BJ (cell line): ENCODE measurements at places on chromosomes 2 and 18.
A peak's percentile ranks its signal among the peaks of the same experiment; 100 is the strongest.

DNA sequence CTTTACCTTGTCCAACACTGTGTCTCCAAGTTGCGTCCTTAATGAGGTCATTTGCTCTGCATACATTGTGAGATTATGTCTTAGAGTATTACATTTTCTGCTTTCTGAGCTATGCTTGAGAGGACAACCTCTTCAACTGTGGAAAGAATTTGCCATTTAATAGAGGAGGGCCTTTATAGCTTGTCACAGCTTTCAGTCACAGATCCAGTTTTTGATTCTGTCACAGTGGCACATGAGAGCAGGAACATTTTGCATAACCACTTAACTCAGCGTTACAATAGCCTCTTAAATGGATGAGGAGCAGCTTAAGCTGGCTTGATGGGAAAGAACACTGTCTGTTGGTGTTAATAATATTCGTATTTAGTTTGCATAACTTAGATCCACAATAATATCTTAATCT is 63.0 kb downstream of the RHBDD1 start:
- DNase-seq, result no peak

DNA sequence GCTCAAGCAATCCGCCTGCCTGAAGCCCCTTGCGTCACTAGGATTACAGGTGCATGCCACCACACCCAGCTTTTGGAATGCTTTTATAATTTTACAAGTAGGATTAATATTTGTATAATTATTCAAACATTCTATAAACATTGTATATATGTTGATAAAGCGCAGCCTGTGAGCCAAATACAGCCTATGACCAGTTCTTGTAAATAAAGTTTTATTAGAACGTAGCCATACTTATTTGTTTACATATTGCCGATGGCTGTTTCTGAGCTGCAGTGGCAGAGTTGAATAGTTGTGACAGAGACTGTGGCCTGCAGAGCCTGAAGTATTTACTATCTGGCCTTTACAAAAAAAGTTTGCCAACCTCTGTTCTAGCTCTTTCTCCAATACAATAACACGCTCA is 232.6 kb downstream of the OTX1 start:
- no peak for DNase-seq

- no peak for DNase-seq
Measured at GRCh38 chr2:25615386-25615785, 58.0 kb downstream of the DTNB start.

DNA sequence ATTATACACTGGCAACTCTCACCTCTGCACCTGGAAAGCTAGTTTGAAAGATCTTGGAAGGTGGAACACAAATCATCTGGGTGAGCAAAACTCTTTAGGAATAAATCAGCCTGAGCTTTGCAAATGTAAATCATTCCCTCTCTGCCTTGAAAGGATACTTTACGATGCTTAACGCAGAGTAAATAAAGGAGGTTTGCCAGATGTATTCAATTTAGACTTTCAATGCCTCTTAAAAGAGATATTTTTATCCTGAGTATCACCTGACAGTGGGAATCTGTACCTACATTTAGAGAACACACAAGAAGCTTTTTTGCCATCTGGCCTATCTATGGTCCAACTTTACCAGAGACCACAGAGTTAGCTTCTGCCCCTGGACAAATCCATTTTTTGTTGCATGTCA is 983.2 kb upstream of the CDH2 start:
- no peak for DNase-seq

GRCh38 chr2:118061135-118061955 is 26.9 kb upstream of the INSIG2 start:
- DNase-seq, result no peak

- no peak for DNase-seq
Measured at GRCh38 chr2:186542002-186542401, 47.9 kb upstream of the ITGAV start.

GRCh38 chr2:37417321-37417720 is 72.9 kb downstream of the QPCT start:
- DNase-seq, result peak; percentile 35

DNA sequence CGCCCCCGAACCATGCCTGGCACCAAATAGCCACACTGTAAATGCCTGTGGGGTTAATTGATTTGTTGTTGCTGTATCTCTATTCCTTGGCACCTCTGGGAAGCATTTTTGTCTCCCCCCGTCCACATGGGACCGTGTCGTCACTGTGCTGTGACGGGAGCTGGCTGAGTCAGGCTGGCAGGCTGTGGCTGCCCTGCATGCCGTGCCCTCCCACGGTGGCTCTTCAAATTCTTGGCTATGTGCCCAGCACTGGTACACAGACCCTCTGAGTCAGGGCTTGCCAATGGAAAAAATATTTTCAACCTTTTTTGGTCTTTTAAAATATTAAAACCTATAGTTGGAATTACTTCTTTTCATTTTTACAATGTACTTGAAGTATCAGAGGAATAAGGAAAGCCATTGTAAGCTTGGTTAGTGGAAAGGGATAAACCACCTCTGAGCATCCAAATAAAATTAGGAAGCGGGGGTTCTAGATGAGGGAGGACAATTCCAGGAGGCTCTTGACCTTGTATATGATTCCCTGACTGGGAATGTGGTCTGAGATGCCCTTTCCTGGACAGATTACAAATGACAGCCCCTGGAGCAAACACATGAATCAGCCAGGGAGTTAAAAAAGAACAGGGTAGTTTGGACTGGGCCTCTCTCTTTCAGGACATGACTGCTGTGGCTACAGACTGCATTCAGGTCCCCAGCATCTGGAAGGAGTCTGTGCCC is 59.4 kb downstream of the DGKD start:
- DNase-seq, result no peak

GRCh38 chr18:37402735-37403099 is 162.9 kb downstream of the CELF4 start:
- DNase-seq, result no peak

DNA sequence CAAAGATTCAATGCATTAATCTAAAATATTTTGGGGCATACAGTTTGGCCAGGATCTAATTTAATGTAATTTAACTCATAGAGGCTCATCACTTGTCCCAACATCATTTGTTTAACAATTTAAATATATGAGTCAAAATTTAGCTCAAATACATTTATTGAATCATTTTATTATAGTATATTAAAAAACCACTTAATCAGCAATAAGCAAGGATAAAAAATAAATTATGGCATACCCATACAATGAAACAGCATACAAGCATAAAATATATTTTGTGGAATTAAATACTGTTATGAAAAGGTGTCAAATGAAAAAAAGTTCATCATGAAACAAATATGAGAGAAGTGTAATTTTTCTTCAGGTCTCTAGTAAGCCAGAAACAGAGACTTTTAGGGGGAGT is 34.9 kb downstream of the LRPPRC start:
- no peak for DNase-seq

DNA sequence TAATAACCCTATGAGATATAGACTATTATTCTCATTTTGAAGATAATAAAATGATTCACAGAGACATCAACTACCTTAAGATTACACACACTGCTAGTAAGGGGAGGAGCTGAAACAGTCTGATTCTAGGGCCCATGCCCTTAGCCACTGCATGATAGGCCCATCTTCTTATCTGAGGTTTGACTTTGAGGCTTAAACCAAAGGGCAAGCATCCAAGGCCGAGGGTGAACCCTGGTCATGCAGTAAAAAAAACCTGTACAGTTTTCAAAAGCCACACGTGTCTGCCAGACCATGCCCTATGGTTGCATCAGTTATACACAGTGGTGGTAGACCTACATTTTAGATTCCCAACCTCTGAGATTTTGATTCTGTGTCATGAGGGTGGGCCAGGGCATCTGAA is 44.8 kb downstream of the POLE4 start:
- no peak for DNase-seq

DNA sequence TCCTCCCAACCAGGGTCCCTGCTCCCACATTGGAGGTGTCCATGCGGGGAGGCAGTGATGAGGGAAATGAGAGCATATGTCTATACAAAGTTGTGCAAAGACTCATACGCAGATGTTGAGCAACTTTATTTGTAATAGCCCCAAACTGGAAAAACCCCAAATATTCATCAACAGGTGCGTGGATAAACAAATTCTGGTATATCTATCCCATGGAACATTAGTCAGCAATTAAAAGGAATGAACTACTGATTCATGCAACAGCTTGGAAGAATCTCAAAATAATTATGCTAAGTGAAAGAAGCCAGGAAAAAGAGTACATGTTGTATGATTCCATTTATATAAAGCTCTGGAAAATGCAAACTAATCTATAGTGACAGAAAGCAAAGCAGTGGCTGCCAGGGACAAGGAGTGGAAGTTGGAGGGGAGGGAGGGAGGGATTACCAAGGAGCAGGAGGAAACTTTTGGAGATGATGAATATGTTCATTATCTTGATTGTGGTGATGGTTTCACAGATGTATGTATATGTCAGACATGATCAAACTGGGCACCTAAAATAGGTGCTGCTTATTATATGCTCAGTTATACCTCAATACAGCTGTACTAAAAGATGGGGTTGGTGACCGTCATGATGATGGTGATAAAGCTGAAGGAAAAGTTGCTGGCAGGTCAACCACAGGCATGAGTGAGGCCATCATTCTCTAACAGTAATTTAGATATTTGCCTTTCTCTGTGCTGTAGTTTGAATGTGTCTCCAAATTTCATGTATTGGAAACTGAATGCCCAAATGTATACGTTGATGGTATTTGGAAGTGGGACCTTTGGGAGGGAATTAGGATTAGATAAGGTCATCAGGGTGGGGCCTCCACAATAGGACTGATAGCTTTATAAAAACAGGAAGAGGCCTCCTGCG is 270.9 kb downstream of the CYP26B1 start:
- no peak for DNase-seq

DNA sequence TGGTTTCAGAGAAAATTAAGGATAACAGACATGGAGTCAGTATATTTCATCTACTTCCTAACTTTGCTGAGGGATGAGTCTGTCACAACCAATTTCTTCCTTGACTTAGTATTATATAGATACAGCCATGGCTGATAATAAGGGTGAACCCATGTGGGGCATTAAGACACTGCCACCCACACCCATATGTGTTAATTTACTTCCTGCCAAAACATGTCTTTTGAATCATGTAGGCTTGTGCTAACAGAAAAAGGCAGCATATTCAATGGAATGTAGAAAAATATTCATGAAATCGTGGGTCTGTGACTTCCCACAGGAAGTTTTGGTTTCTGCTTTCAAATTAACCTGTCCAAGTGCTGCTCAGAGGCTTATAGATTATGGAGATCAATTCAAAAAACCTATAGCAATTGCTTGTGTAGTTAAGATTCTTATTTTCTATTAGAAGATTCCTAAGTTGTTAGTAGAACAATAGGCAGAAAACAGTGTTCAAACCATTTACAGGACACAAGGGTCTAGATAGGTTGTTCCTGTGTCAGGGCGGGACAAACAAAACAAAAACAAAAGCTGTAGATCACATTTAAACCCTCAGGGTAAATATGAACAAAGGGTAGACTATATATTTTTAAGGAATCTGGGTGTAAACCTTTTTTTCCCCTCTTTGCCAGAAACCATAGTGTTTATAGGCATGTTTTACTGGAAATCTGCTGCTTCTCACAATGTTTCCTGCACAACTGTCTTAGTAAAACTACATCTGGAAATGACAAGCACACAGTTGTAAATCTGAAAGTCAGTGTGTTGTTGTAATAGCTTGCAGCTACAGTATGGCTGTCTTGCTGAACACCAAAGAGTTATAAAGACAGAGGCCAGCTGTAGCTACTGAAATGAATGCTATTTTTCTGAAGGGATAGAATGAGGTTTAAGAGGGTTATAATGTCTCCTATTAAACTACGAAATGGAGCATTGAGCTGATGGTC is 691.2 kb downstream of the EPHA4 start:
- peak; percentile 38 for DNase-seq

- peak; percentile 39 for DNase-seq
Measured at GRCh38 chr2:179569831-179570233, 291.6 kb downstream of the ZNF385B start.

GRCh38 chr18:62365420-62365819 is 40.3 kb downstream of the TNFRSF11A start:
- DNase-seq, result no peak

DNA sequence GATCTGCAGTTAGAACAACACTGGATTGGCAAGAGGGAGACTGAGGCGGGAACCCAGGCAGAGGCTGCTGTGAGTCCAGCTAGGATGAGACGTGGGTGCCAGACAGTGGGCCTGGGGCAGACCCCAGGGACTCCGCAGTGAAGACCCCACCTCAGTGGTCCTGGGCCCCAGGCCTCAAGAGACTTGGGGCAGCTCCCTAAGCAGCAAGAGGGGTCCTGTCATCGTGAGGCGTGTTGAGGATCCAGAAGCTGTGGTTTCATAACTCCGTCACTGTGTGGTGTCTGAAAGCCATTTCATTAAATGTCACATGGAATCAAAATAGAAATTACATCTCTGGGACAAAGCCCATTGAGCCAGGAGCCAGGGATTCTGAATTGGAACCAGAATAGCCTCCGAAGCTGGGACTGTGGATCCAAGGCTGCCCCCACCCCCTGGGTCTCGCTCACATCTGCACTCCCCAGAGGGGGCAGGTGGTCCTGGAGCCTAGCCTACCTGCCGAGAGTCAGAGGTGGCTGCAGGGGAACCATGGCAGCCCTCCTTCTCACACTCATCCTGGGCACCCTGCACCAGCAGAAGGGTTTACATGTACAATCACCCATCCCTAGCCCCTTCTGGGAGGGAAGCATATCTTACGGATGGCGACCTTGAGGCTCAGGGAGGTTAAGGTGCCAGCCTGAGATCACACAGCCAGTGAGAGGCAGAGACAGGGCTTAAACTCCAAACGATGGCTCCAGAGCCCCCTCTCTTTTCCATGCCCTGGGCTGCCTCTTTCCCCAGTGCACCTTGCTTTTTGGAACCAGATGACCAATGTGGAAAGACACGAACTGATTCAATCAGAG is 23.2 kb downstream of the RRM2 start:
- DNase-seq, result no peak

GRCh38 chr2:60488291-60488690 is 65.2 kb downstream of the BCL11A start:
- no peak for DNase-seq

- DNase-seq, result no peak
Measured at GRCh38 chr2:229920011-229920641, 1.7 kb downstream of the TRIP12 start.

- no peak for DNase-seq
Measured at GRCh38 chr2:216994353-216994854, 134.5 kb upstream of the TNP1 start.

- DNase-seq, result no peak
Measured at GRCh38 chr18:22432657-22433137, 15.0 kb upstream of the CTAGE1 start.

GRCh38 chr2:237858294-237859081 is 935 bp upstream of the RAMP1 start:
- DNase-seq, result peak; percentile 30

DNA sequence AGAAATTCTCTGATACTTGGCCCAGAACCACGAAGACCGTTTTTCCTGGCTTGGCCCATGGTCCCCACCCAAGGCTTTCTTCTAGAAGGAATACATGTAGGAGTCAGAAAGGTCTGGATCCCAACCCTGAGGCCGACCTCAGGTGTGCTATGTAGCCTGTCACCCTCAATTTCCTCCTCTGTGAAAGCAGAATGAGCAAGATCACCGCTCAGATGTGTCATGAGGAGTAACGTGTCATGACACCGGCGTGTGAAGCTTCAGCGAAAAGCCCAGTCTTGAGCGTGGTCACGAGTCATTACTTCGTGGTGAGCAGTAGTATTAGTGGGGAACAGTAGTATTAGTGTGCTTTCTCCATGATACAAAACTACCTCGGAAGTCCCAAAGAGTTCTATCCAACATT is 103.4 kb downstream of the ALPK2 start:
- DNase-seq, result peak; percentile 7
